PC-9 (cell line): ENCODE measurements at places on chromosomes 16 and 17. TPM values are rescaled to one million over a fixed set of nuclear protein-coding genes. Genes with fewer than 3 reads are reported as not detected.

GID4 gene
- total RNA-seq: 16.9 and 19.0 TPM in 2 replicates

PRAC1 gene
- total RNA-seq: not detected in 2 replicates

NKD1 gene
- 0.44 and 0.83 TPM in 2 replicates for total RNA-seq

CMTM2 gene
- total RNA-seq: 0.65 TPM in 1 of 2 replicates, not detected in the other

HOXB1 gene
- total RNA-seq: not detected in 2 replicates

KRTAP4-6 gene
- not detected in 2 replicates for total RNA-seq

IGF2BP1 gene
- 56.5 and 57.4 TPM in 2 replicates for total RNA-seq

PPL gene
- total RNA-seq: 184 and 187 TPM in 2 replicates

FNDC8 gene
- not detected in 2 replicates for total RNA-seq

KRTAP2-1 gene
- not detected in 2 replicates for total RNA-seq

TMEM235 gene
- total RNA-seq: not detected in 2 replicates

SSTR5 gene
- total RNA-seq: not detected in 2 replicates

ZDHHC1 gene
- 12.8 and 14.9 TPM in 2 replicates for total RNA-seq

ATP2C2 gene
- 11.9 and 17.2 TPM in 2 replicates for total RNA-seq

GIT1 gene
- 84.8 and 100 TPM in 2 replicates for total RNA-seq

SEZ6L2 gene
- 46.5 and 64.0 TPM in 2 replicates for total RNA-seq

TBX21 gene
- not detected in 2 replicates for total RNA-seq

CNTNAP4 gene
- not detected in 2 replicates for total RNA-seq

KRT31 gene
- not detected in 2 replicates for total RNA-seq
